ENCODE measurements at places on chromosomes 16 and 17.

DNA sequence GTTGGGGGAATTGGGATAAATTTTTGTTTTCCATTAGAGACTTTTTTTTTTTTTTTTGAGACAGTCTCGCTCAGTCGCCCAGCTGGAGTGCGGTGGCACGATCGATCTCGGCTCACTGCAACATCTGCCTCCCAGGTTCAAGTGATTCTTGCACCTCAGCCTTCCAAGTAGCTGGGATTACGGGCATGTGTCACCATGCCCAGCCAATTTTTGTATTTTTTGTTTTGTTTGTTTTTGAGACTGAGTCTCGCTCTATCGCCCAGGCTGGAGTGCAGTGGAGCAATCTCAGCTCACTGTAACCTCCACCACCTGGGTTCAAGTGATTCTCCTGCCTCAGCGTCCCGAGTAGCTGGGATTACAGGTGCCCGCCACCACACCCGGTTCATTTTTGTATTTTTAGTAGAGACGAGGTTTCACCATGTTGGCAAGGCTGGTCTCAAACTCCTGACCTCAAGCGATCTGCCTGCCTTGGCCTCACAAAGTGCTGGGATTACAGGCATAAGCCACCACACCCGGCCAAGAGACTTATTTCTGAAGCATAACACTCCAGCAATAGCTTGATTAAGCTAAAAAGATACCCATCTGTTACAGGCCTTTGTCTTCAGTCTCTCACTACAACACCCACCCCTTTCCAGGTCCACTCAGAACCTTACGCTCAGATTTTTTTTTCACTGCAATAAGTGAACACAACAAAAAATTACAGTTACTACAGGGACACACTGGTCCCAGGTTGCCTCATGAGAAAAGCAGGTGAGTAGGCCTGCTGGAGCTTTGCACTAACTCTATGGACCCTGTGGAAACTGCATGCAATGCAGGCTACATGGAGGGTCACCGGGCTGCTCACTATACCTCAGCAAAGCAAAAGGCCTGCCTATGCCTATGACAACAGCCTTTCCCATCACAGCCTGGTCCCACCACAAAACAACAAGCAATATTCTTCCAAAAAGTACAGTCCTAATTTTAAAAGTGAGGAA, 34.6 kb downstream of the KANSL1 start:
- no peak for DNase-seq

DNA sequence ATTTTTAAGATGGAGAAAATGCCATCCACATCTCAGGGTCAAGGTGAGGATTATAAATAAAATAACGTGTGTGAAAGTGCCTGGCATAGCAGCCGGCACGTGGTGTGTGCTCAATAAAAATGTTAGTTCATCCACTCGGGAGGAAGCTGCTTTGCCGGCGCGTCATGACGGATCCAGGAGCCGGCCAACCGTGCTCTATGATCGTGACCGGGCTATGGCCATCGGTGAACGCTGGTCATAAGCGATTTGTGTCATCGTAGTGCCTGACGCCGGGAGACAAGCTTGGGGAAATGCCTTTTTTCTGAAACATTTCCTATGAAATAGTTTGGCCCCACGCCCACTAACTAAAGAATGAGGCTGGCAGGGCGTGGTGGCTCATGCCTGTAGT, 74.0 kb downstream of the CMC2 start:
- no peak for DNase-seq

DNA sequence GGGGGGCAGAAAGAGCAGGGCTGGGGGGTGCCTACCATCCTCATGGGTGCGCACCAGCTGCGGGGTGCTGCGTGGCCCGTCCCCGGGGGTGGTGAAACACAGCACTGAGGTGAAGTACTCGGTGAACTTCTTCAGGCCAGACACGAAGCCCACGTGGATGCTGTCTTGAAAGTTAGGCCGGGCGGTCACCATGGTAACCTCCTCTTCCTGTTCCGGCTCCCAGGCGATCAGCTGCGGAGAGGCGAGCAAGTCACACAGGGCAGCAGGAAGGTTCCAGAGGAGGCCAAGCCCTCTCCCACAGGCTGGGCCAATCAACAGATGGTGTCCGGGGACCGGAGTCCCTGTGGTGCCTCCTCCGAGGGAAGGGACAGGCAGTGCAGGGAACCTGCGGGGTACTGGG, 90.1 kb upstream of the CDC42EP4 start:
- no peak for DNase-seq

- no peak for DNase-seq
Measured at GRCh38 chr16:16923479-16923878, 544.5 kb downstream of the NPIPA7 start.

DNA sequence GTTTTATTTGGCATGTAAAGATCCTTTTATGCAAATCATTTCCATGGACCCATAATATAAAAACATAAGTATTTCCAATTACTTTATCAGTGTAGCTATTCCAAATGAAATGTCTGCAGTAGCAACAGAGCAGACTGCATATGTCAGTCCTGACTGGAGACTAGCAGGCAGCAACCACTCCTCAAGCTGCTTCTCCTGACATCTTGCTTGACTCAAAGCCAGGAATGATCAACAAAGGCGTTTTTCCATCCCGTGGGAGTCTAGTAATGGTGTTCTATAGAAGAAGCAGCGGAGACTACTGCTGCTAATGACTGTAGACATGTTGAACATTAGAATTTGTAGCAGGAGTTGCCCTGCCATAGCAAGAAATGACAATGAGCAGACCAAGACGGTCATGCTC, 73.2 kb upstream of the AKTIP start:
- no peak for DNase-seq

- no peak for DNase-seq
Measured at GRCh38 chr16:55169780-55170179, 154.2 kb upstream of the IRX6 start.

DNA sequence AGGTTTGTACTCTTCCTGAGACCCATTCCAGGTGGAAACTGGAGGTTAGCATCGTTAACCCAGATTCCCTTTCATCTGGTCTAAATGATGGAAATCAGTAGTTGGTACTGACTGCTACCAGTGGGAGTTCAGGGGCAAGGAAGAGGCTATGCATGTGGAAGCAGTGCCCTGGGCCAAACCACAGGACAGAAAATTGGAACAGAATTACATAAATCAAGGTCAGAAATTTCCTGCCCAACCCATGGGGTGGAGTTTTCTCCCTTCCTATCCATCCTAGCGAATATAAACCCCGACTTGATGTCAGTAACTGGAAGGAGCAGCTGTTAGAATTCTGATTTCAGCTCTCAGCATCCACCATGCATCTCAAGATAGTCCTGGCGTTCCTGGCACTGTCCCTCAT, at the start of gene AOC2:
AOC2 (plus strand) TSS at position 310 of the 400 bp plus-strand sequence; CDS start at position 357, 47 bp downstream.
- no peak for DNase-seq

DNA sequence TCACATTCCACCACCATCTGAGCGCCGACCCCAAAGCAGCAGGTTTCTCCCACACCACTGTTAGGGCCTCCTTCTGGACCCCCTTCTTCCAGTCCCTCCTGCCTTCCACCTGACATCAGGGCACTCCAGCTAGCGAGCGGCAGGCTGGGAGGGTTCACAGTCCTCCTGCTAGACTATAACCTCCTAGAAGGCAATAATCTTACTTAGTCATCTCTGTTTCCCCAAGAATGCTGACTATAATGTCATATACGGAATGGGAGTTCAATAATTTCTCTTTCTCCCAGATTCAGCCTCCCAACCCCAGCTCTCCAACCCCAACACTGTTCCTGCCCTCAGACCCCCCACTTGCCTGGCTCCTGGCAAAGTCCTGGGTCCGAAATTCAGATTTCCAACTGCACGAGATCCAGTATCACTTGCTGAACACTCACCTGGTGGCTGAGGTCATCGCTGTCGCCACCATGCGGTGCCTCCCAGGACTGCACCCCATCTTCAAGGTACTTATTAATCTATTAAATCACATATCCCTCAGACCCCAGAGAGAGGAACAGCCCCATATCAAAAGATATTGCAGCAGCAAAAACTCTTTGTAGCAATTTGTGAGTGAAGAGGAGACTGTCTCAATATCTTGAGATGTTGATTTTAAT, 5.6 kb downstream of the ALOX12 start:
- DNase-seq: peak; percentile 20

GRCh38 chr17:40321524-40321929, 12.5 kb downstream of the RARA start:
- DNase-seq: no peak

GRCh38 chr17:31609996-31610910, 218.8 kb downstream of the RAB11FIP4 start:
- DNase-seq: no peak

- DNase-seq: peak; percentile 25
Measured at GRCh38 chr17:48814504-48814903, 2.5 kb downstream of the TTLL6 start.

GRCh38 chr17:82003411-82004381, 19.0 kb downstream of the CENPX start:
- DNase-seq: no peak

GRCh38 chr17:57916925-57917858, 38.0 kb downstream of the CUEDC1 start:
- DNase-seq: no peak

DNA sequence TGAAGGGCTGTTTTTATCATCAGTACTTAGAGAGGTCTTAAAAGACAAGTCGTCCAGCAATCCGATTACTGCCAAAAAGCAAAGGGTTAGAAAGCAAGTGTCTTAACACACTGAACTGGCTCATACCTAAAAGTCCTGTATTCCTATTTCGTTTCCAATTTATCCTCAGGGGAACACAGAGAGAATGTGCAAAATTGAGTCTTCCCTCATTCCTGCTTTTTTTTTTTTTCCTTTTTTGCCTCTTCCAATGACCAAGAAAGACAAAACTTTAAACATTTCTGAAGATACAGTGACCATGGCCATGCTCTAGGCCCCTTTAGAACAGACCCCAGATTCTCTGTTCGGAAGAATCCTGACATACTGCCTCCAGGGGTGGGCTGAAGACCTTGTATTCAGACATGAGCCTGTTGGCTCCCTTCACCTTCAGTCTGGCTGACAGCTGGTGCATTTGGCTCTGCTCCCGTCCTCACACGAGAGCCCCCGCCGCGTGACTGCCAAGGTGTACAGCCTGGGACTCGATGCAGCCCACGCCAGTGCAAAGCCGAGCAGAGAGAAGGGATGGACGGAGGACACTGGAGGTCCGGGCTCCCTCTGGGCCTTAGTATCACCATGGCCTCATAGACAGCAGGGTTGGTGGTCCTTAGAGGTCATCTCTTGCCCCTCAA, 47.0 kb downstream of the COTL1 start:
- no peak for DNase-seq

DNA sequence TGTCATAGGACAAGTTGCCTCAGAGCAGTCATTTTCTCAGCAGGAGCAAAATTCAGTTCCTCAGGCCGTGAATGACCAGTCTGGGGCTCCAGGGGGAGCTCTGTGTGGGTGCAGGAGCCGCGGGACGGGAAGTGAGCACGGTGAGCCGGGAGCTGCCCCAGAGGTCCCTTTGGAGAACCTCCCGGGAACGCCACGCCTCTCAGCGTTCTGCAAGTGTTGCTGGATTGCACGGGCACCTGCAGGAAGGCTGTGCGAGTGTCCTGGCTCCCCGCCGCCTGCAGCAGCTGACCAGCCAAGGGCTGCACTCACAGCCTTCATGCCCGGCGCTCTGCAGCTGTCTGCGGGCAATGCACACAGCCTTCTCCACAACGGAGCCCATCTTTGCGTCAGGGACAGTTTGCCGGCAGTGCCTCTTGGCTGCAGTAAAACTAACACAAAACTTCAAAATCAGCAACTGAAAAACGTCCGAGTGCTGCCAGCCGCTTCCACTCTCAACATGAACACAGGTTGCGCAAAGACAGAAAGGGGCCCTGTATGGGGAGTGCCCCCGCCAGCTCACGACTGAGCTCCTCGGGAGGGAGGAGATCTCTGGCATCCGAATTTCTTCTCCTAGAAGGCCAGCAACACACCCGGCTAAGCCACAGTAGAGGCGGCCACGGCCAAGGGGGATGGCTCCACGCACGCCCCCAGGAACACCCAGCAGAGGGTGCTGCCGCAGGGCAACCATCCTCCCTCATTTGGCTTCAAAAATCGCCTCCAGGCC, 16.0 kb downstream of the NDUFAF8 start:
- no peak for DNase-seq

- DNase-seq: no peak
Measured at GRCh38 chr17:21705021-21705601, 12.8 kb downstream of the KCNJ18 start.

DNA sequence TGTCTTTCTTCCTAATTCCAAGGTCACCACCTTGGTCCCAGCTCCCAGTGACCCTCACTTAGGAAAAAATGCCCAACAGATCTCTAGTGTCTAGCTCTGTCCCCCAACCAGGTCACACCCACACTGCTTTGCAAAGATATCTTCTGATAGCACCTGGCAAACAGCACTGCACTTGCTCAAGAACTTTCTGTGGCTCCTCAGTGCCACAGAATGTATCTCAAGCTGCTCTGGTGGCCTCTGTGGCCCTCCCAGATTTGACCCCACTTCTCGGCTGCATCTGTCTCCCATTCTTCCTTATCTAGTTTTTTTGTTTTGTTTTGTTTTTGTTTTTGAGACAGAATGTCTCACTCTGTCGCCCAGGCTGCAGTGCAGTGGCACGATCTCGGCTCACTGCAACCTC, 5.0 kb downstream of the ZNF688 start:
- no peak for DNase-seq

DNA sequence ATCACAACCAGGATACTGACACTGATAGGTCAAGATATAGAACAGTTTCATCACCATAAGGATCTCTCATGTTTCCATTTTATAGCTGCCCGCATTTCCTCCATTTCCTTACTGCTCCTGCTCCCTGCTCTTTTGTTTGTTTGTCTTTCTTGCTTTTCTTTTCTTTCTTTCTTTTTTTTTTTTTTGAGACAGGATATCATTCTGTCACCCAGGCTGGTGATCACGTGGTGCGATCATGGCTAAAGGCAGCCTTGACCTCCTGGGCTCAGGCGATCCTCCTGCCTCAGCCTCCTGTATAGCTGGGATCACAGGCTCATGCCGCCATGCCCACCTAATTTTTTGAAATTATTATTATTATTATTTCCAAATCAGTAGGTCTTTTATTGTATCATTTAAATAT, 31.7 kb downstream of the PRAC1 start:
- no peak for DNase-seq

GRCh38 chr16:53061701-53062159, 6.9 kb downstream of the CHD9 start:
- no peak for DNase-seq

DNA sequence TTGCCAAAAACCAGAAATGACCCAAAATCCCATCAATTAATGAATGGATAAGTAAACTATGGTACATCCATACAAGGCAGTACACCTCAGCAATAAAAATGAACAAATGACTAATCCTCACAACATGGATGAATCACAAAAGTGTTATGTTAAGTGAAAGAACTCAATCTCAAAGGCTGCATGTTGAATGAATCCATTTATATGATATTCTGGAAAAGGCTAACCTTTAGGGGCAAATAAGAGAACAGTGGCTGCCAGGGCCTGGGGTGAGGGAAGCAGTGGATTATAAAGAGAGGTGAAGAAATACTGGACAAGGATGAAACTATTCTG, 46.1 kb upstream of the MSI2 start:
- DNase-seq: no peak
